ENCODE measurements at places on chromosomes 5 and 9. TPM values are rescaled to one million over a fixed set of nuclear protein-coding genes. Genes with fewer than 3 reads are reported as not detected.

Gene INSYN2B
- 1.7 TPM for total RNA-seq

Gene LRRC19
- 2.9 TPM for total RNA-seq

Gene SLC6A19
- total RNA-seq = 0.48 TPM

Gene MARCOL
- 3.9 TPM for total RNA-seq
